ENCODE measurements at places on chromosomes 12 and 14.

DNA sequence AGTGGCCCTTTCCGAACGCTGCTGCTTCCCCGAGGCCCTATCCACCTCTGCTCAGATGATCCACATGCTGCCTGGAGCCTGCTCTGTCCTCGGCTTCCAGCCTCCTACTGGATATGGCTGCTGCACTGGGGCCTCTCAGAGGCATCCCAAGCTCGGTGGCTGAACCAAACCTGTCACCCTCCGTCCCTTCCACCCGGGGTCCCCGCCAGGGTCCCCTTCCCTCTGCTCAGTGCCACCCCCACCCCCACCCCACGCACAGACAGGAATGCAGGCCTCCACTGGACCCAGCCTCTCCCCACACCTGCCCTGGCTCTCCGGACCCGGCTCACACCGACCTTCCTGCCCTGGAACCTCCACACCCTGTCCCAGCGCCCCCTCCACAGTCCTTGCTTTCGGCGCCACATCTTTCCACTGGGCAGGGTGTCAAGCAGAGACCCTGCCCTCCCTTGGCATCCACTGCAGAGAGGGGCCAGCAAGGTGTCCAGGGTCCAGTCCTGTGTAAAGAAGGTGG lies 6.1 kb downstream of the CEP170B start:
- no peak for DNase-seq

DNA sequence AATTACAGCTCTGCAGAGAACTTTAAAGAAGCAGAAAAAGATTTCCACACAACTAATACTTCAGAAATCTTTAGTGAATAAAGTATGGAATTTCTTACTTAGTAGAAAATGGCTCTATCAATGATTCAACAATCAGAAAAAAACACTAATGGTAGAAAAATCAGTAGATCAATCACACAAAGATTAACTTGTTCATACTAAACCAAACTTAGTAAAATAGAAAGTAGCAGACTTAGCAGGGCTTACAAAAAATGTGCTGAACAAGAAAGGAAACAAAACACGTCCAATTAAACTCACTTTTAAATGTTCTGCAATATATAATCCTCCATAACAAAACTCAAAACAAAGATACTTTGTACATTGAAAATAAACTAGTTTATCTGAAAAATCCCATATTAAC lies 38.9 kb downstream of the CEP128 start:
- no peak for DNase-seq

GRCh38 chr12:53287741-53288216 lies 7.6 kb upstream of the PFDN5 start:
- DNase-seq: peak; percentile 73

DNA sequence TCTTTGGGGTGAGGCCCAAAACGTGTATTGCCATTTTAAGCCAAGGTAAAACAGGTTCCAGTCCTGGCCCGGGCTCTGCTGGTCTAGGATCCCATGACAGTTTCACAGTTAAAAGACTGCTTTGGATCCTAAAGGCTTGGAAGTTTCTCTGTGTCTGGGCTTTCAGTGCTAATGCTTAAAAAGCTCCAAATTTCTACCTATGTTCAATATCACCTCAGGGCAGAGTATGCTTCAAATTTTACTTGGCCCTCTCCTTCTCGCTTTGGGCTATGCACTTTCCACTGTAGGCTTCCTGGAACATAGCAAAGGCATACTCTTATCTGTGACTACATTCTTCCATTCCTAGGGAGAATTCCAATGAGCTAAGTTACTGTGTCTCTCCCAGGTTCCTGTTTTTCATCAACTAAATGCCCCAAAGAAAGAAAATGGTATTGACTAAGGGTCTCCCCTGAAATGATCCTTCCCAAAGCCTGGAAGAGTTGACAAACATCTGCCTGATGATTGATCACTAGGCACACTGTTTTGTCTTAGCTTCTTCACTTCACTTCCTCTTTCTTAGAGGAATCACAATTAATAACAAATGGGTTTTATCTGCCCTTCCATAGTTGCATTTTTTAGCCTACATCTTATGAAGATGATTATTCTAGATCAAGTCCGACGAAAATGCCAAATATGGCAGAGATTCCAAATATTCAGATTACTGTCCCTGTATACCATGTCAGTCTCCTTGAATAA lies 79.4 kb downstream of the TMTC2 start:
- DNase-seq: no peak

GRCh38 chr12:47714826-47715386 lies 9.1 kb upstream of the RPAP3 start:
- no peak for DNase-seq

GRCh38 chr12:77601069-77601468 lies 229.6 kb upstream of the NAV3 start:
- no peak for DNase-seq

- DNase-seq: no peak
These were observed 9.1 kb downstream of the RTL1 start for GRCh38 chr14:100894416-100894815.
